ENCODE measurements at places on chromosomes 5 and 9.
A peak's percentile ranks its signal among the peaks of the same experiment; 100 is the strongest.

GRCh38 chr5:155258161-155258560 lies 244.6 kb downstream of the KIF4B start:
- DNase-seq: no peak

- no peak for DNase-seq
Measured at GRCh38 chr9:119043996-119044395, 325.2 kb downstream of the BRINP1 start.

GRCh38 chr5:59367791-59368394 lies 525.6 kb downstream of the PDE4D start:
- DNase-seq: peak; percentile 64

DNA sequence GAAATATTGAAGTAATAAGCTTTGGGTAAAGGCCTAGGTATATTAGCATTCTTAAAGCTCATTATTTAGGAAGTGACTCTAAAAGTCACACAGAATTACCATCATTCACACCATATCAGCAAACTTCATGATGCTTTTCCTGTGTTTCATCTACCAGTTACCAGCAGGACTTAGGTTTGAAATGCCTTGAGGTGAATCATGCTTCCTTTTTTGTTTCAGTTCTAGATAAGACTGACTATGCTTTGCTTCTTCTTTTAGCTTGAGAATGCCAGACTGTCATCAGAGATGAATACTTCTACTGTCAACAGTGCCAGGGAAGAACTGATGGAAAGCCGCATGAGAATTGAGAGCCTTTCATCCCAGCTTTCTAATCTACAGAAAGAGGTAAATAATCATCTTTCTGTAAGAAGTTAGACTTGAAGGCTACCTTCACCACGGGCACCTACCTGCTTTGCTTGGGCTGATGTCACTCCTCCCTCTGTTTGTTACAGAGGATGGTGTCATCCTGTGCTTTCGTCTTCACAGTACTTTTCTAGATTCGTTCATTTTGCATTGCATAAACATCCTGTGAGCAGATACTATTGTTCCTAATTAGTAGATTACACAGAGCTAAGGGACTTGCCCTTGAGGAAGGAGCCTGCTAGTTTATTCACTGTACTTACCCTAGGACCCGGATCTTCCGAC lies 34.7 kb downstream of the LMNB1 start:
- DNase-seq: peak; percentile 58

- no peak for DNase-seq
Measured at GRCh38 chr5:151238303-151238741, 14.4 kb upstream of the CCDC69 start.

- DNase-seq: no peak
Measured at GRCh38 chr9:36603006-36603405, 30.3 kb downstream of the MELK start.

DNA sequence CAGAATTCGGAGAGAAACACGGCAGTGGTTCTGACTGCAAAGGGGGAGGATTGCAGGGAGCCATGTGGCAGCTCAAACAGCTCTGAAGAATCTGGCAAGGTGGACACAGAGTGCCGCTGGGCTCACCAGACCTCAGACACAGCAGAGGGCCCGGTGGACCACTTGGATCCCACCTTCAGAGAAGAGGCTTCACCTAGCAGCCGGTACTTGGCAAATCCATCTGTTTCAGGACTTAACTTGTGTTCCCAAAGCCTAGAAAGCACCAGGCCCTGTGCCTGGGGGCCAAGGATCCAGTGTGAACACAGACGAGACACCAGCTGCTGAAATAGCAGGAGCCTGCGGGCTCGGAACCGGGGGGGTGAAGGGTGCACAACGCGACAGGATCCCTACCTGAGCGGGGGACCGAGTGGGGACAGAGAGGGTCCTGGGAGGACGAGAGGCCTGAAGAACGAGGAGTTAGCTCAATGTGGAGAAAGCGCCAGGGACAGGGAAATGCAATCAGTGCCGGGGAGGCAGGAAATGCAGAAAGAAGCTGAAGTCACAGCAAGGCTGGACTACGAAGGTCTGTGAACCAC lies 44.6 kb downstream of the BTNL9 start:
- no peak for DNase-seq

- no peak for DNase-seq
Measured at GRCh38 chr9:18451406-18451805, 22.5 kb upstream of the ADAMTSL1 start.

DNA sequence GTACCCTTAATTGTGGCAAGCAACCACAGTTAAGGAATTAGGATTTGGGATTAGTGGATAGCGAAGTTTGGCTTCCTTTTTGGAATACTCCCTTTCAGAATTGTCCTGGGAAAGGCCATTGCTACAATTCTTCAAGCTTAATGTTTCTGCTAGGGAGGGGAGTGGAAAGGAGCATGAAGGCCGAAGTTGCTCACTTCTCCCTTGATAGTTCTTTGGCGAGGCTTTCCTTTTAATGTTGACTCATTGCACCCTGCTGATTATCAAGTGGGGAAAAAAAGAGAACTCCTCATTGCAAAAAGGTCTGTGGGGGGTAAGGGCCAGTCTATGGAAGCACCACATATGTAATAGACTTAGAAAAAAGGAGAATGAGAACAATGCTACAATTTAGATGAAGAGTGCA lies 30.7 kb downstream of the GRIN3A start:
- DNase-seq: no peak

- no peak for DNase-seq
Measured at GRCh38 chr9:83988411-83988810, 7.8 kb downstream of the RMI1 start.

DNA sequence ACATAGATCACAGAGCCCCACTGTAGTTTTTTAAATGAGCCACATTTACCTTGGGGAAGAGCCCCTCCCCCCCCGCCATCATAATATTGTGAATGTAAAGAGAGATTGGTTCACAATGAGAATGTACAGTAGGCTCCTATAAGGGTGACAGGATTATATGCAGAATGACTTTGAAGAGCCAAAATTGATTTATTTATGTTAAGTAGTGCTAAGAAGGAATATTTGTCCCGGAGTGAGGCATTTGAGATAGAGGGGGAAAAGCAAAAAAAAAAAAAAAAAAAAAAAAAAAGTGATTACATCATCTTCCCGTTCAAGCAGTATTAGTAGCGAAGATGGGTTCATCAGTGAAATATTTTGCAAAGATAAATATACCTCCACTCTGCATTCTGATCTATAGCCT lies 73.9 kb downstream of the PIK3R1 start:
- DNase-seq: no peak

DNA sequence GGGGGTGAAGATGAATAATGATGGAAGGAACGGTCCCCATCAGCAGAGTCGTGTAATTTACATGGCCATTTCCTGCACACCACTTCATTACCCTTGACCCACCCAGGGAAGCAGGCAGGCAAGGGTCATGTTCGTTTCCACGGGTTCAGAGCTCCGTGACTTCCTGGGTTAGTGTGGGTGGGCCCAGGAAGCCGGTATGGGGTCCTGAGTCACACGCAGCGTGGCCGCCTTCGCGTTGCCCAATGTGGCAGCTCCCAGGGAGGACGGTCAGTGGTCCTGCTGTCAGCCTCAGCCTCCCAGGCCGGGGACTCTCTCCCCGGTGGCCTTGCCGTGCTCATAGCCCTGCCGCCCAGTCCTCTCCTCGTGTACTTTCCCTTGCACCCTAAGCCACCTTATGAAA lies 5.1 kb upstream of the TERT start:
- peak; percentile 8 for DNase-seq

- no peak for DNase-seq
Measured at GRCh38 chr9:94908583-94909249, 182.2 kb downstream of the AOPEP start.

DNA sequence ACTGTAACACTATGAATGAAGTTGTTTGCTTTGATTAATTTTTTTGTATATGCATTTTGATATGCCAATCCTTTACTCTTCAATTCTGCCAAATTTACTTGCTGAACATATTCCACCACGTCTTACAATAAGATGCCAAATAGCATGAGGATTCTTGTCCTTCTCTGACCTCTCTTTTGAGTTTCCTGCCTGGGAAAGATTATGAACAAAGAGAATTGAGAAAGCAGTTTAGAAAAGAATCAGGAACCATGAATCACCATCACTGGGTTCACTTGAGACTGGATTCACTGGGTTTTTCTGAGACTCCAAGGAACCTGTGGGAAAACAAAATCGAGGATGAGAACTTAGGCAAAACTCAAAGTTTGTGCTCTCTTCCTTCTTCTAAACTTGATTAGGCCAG lies 256.5 kb downstream of the CETN3 start:
- no peak for DNase-seq

GRCh38 chr9:95103871-95104580 lies 213.5 kb downstream of the FANCC start:
- DNase-seq: no peak

- no peak for DNase-seq
Measured at GRCh38 chr5:65971643-65972042, 45.3 kb downstream of the ERBIN start.

- no peak for DNase-seq
Measured at GRCh38 chr5:37847978-37848425, 8.2 kb upstream of the GDNF start.

DNA sequence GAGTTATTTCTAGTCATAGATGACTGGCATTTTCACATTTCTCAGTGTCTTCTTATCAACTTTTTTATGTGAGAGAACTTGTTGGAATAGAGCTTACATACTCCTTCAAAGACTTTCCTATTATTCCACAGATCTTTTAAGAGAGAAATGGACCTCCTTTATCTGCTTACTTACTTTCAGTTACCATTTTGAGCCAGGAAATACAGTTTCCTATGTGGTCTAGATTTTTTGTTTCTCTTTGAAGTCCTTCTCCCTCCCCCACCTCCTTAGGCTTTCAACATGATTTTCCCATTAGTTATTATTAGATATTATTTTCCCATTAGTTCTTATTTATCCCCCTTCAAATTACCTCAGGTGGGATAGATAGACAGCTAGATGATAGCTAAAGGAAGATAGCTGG lies 289.1 kb upstream of the ITGA1 start:
- no peak for DNase-seq

DNA sequence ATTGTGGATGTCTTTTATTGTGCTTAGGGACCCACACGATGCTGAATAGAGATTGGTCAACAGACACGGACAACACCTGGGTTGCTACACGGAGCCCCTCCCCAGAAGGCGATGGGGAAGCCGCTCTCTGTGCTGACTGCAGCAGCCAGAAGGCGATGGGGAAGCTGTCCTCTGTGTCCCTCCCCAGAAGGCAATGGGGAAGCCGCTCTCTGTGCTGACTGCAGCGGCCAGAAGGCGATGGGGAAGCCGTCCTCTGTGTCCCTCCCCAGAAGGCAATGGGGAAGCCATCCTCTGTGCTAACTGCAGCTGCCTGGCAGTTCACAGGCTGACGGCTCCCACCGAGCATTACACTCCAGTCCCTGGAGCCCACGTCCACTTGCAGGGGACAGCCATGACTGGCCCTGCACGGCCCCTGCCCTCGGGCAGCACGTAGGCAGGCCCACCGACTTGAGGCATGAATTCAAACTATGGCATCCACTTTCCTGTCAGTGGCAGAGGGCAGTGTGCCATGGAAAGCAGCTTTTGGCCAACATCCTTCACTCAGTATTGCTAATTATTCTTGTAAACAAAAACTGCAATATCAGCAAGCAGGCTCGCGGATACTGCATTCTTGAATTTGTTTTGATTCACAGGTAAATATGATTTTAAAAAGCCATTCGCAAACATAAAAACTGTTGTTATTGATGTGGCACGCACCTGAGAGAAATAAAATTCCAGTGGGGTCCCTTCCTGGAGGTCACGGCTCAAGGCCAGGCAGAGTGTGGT lies 48.1 kb upstream of the CLPTM1L start:
- DNase-seq: no peak

- DNase-seq: no peak
Measured at GRCh38 chr9:124000784-124001457, 10.6 kb upstream of the LHX2 start.
